ENCODE measurements at places on chromosomes 3 and 15.

DNA sequence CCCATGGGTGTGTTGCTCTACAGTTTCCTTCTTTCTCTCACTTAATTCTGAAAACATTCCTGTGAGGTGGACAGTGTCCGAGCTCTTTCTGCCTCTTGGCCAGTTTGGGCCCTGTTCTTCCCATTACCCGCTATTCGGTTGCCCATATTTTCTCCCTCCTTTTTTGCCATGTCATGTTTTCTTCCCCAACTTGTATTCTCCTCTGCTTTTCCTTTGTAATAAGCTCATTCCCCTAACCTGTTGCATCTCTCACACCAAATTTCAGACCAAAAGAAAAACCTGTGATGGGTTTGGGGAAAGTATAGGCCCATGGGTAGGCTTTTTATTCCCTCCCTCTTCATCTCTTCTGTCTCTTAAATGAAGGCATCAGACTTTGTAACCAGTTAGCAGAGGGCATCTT lies 30.5 kb downstream of the NKIRAS1 start:
- no peak for DNase-seq

- DNase-seq: no peak
Measured at GRCh38 chr3:186385856-186386602, 24.0 kb upstream of the DGKG start.

DNA sequence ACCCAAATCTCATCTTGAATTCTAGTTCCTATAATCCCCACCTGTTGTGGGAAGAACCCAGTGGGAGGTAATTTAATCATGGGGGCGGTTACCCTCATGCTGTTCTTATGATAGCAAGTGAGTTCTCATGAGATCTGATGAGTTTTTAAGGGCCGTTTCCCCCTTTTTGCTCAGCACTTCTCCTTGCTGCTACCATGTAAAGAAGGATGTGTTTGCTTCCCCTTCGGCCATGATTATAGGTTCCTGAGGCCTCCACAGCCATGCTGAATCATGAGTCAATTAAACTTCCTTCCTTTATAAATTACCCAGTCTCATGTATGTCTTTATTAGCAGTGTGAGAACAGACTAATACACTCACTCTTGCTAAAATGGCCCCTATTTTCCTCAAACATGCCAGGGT lies 374.7 kb downstream of the TUSC7 start:
- DNase-seq: no peak

DNA sequence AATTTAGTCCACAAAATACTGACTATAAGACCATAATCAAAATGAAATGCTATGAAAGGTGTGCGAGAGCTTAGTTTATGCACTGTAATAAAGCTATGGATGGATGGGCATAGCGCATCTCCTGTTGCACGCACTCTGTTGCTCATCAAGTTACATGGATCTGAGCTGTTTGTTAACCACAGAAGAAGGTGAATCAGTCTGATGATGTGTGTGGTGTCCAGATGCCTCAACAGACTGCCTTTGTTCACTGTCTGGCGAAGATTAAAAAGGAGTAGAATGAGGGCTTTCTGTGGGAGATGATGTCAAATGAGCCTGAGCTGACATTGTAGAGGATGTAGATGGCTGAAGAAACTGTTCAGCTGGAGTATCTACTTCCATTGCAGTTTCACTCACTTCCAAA lies 36.1 kb downstream of the NSMCE3 start:
- DNase-seq: no peak

GRCh38 chr3:70952033-70952747 lies 631.3 kb downstream of the FOXP1 start:
- no peak for DNase-seq
